ENCODE measurements at places on chromosomes 7 and 10.

- peak; percentile 30 for DNase-seq
- H3K4me1 ChIP-seq, result peaks cover 19% of the 10 kb centered on the region
- no peak overlapping the region for H3K4me3 ChIP-seq
- peaks cover 4% of the 10 kb centered on the region for H3K27me3 ChIP-seq
- no peaks in the 10 kb centered on the region for H3K36me3 ChIP-seq
Measured at GRCh38 chr10:120221873-120222485, 235.0 kb upstream of the PLPP4 start.

GRCh38 chr7:99296471-99296870, 23.8 kb downstream of the MYH16 start:
- H3K27me3 ChIP-seq, result no peaks in the 10 kb centered on the region
- H3K27ac ChIP-seq, result no peak overlapping the region
- no peaks in the 10 kb centered on the region for H3K36me3 ChIP-seq
- no peak for DNase-seq
- no peaks in the 10 kb centered on the region for H3K4me1 ChIP-seq
- H3K4me3 ChIP-seq, result no peak overlapping the region

- no peaks in the 10 kb centered on the region for H3K36me3 ChIP-seq
- peak overlapping the region; percentile 48 for H3K27ac ChIP-seq
- H3K4me1 ChIP-seq, result peaks cover 28% of the 10 kb centered on the region
- H3K27me3 ChIP-seq, result peaks cover 44% of the 10 kb centered on the region
- peak; percentile 46 for DNase-seq
- H3K4me3 ChIP-seq, result peak overlapping the region; percentile 84
Measured at GRCh38 chr7:101164071-101164840, 1.1 kb downstream of the VGF start.

DNA sequence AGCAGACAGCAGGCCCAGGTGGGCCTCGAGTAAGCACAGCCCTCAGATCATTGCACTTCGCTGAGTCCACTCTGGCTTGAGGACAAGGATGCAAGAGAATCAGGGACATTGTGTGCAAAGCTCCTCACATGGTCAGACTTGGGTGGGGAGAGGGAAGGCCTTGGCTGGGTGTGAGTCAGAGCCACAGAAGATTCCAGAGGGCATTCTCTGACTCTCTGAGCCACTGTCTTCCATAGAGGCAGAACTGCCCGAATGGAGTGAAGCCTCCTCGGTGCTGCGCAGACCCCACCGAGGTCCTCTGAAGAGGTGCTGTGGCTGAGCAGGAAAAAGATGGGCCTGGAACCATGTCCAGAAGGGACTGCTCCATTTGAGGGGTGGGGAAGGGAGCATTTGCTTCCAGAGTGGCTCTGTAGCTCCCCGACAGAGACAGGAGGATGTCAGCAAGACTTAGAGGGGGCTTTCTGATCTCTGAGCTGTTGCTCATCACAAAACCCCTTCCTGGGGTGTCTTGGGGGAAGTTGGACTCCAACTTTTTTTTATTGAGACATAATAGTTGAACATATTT, 120.8 kb downstream of the PTPN20 start:
- peaks cover 5% of the 10 kb centered on the region for H3K27me3 ChIP-seq
- no peak overlapping the region for H3K27ac ChIP-seq
- no peak overlapping the region for H3K4me3 ChIP-seq
- no peak for DNase-seq

GRCh38 chr7:149500201-149500600, 2.6 kb upstream of the ZNF746 start:
- H3K27me3 ChIP-seq, result peaks cover 8% of the 10 kb centered on the region
- no peak overlapping the region for H3K4me3 ChIP-seq
- peaks cover 4% of the 10 kb centered on the region for H3K4me1 ChIP-seq
- H3K27ac ChIP-seq, result no peak overlapping the region

Measured in glutamatergic neuron (in vitro differentiated cells).